Neural progenitor cell (in vitro differentiated cells): ENCODE measurements at places on chromosomes 1 and 21. TPM values are rescaled to one million over a fixed set of nuclear protein-coding genes. Genes with fewer than 3 reads are reported as not detected.
A peak's percentile ranks its signal among the peaks of the same experiment; 100 is the strongest.

Gene NEXN
- total RNA-seq = 2.0 and 2.4 TPM in 2 replicates

Gene RCSD1
- total RNA-seq = 0.06 TPM in 2 replicates

Gene DMBX1
- total RNA-seq = 0.06 and 0.56 TPM in 2 replicates

Gene DMRTA2
- total RNA-seq = 0.46 TPM in 1 of 2 replicates, not detected in the other

Gene ITLN2
- total RNA-seq = not detected in 2 replicates

Gene KRTAP13-2
- total RNA-seq = not detected in 2 replicates

GRCh38 chr1:224411766-224412165 is 22.8 kb downstream of the WDR26 start:
- no peaks in the 10 kb centered on the region for H3K27me3 ChIP-seq
- peaks cover 24% of the 10 kb centered on the region for H3K36me3 ChIP-seq
- H3K4me1 ChIP-seq = peaks cover 5% of the 10 kb centered on the region

- no peak overlapping the region for H3K4me3 ChIP-seq
- peaks cover 9% of the 10 kb centered on the region for H3K4me1 ChIP-seq
- no peak overlapping the region for H3K27ac ChIP-seq
Measured at GRCh38 chr21:38954588-38955004, 148.9 kb downstream of the ETS2 start.

DNA sequence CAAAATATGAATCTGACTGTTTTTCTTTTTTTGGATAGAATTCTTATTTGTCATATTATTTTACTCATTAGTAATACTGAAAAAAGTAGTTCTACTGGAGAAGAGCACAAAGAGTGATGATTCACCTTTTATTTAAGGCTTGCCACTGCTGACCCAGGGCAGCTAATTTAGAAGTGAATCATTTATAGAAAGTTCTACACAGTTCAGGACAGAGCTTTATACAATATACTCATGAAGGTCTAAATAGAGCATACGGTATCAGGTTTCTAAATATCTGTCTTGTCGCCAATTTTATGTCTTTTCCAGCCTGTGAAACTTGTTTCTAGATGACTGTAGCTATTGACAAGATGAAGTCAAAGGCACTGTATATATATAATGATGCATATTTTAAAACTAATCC is 25.0 kb downstream of the GIPC2 start:
- no peaks in the 10 kb centered on the region for H3K27me3 ChIP-seq
- DNase-seq = no peak
- H3K4me1 ChIP-seq = no peaks in the 10 kb centered on the region
- no peak overlapping the region for H3K4me3 ChIP-seq
- H3K27ac ChIP-seq = no peak overlapping the region

- H3K27me3 ChIP-seq = no peaks in the 10 kb centered on the region
- H3K27ac ChIP-seq = peak overlapping the region; percentile 16
- no peak overlapping the region for H3K4me3 ChIP-seq
- peaks cover 54% of the 10 kb centered on the region for H3K4me1 ChIP-seq
- DNase-seq = no peak
- peaks cover 3% of the 10 kb centered on the region for H3K36me3 ChIP-seq
Measured at GRCh38 chr1:225626698-225627097, 26.2 kb downstream of the ENAH start.

DNA sequence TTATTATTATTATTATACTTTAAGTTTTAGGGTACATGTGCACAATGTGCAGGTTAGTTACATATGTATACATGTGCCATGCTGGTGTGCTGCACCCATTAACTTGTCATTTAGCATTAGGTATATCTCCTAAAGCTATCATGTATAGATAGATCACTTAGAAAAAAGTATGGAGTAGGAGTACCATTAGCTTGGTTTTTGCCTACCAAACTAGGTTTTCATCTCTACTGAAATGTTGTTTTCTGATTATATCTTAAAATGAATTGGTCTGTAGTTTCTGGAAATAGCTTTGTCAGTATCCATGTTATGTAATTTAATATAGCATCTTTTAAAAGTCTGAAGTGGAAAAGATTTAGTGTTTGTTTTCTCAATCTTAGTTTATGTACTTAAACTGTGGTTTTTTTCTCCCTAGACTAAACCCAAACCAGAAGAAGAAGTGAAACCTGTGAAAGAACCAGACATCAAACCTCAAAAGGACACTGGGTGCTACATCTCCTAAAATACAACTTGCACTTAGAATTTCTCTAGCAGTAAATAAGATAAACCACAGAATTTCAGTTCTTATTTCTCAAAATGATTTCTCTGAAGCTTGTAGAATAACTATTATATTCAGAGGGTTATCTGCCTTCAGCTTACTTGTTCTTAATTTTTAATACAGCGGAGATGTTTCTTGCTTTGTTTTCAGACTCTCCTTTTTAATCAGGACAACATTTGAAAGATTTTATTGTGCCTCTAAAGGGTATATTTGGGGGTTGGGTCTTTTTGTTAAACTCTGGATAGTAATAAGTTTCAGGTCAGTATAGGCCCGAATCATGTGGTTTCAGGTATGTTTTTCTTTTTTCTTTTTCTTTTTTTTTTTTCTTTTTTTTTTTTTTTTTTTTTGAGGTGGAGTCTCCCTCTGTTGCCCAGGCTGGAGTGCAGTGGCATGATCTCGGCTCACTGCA is 4.5 kb upstream of the FAM177B start:
- no peak for DNase-seq
- no peaks in the 10 kb centered on the region for H3K27me3 ChIP-seq
- no peak overlapping the region for H3K27ac ChIP-seq
- H3K4me3 ChIP-seq = no peak overlapping the region

GRCh38 chr1:231494439-231495110 is 33.9 kb upstream of the TSNAX start:
- no peak for DNase-seq
- H3K4me3 ChIP-seq = no peak overlapping the region
- H3K36me3 ChIP-seq = no peaks in the 10 kb centered on the region

DNA sequence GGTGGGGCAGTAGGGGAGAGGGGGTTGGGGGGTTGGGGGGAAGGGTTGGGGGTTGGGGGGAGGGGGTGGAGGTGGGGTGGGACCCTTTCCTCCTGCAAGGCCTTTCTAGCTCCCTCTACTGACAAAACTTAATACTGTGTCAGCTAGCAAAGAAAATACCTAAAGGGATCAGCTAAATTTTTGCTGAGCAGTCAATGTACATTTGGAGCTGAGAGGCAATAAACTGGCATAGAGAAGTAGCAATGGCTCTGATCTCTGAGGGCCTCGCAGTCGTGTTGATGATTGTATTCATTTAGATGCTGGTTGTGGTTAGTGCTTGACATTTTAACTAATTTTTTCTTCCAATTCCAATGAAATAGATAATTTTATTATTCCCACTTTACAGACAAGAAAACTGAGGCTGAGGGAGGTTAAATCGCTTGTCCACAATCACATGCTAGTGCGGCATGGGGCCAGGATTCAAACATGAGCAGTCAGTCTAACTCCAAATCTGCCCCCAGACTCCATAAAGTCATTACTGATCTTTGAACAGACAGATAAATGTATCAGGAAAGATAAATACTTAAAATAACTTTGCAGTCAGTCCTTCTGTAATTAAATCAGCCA is 357.1 kb downstream of the DISC1 start:
- H3K36me3 ChIP-seq = no peaks in the 10 kb centered on the region
- no peaks in the 10 kb centered on the region for H3K27me3 ChIP-seq
- no peak overlapping the region for H3K27ac ChIP-seq
- H3K4me1 ChIP-seq = peaks cover 13% of the 10 kb centered on the region

DNA sequence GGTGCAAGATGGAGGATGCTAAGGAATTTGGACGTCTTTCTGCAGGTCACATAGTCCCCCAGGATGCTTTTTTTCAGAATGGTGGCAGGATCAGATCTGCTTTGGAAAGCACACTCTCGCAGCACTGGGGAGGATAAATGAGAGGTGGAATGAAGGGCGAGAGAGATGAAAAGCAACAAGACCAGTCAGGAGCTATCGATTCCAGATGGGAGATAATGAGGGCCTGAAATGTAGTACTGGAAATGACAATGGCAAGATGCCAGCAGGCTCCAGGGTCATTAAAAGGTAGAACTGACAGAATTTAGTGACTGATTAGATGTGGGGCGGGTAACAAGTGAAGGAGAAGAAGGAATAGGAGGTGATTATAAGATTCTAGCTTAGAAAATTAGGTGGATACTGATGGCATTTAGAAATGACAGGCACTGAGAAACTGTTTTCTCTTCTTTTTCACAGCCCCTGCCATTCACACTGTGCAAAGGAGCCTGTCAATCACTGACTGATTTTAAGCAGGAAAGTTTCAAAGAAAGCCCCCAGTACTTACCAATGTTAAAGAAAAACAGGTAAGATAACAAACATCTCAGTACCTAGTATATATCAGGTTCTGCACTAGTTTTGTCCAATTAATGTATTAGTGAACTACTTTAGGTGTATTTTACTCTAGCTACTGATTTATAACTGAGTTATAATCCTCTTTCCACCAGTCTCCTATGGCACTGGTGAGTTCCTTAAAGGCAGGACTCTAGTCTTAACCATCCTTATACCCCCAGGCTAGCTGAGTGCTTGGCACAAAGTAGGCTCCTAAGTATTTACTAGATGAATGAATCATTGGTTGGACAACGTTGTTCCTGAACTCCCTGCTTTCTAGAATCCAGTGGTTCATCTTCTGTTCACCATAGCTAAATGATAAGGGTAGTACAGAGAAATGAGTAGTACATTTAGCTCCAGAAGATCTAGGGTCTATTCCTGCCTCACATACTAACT is 9.2 kb downstream of the PIGM start:
- H3K4me3 ChIP-seq = no peak overlapping the region
- H3K27ac ChIP-seq = no peak overlapping the region
- H3K27me3 ChIP-seq = no peaks in the 10 kb centered on the region
- no peaks in the 10 kb centered on the region for H3K36me3 ChIP-seq

- H3K4me1 ChIP-seq = peaks cover 6% of the 10 kb centered on the region
- H3K36me3 ChIP-seq = no peaks in the 10 kb centered on the region
Measured at GRCh38 chr1:58818075-58818474, 34.2 kb upstream of the JUN start.

DNA sequence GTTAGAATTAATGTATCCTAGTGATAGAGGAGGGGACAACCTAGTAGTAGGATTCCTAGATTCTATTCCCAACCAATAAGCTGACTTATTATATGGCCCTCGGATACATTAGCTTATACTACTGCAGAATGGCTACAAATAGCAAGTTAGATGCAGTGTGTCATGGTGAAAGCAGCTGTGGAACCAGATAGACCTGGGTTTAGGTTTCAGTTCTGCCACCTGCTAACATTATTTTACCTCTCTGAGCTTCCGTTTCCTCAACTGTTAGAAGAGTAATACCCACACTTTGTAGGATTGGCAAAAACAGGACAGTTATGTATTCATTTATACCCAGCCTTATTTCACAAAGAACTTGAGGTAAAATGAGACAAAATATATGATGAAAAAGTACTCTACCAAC is 21.6 kb upstream of the MAGOH start:
- H3K36me3 ChIP-seq = no peaks in the 10 kb centered on the region
- no peak for DNase-seq
- no peak overlapping the region for H3K27ac ChIP-seq
- H3K4me1 ChIP-seq = no peaks in the 10 kb centered on the region
- no peaks in the 10 kb centered on the region for H3K27me3 ChIP-seq

DNA sequence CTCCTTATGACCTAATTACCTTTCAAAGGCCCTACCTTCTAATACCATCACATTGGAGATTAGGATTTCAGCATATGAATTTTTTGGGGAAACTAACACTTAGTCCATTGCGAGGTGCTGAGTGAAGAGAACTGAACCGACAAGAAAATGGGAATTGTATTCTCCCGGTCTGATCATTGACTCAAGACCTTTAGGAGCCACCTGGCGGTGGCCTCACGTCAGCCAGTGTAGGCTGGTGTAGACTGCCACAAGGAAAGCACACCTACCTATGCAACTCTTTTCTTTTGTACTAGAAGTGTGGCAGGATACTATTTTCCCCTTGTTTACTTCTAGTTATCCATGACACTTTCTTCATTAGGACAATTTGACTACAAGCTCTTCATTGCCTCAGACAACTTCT is 333.5 kb upstream of the B3GALT2 start:
- no peaks in the 10 kb centered on the region for H3K27me3 ChIP-seq
- peak; percentile 9 for DNase-seq
- H3K27ac ChIP-seq = no peak overlapping the region
- H3K4me3 ChIP-seq = no peak overlapping the region
- no peaks in the 10 kb centered on the region for H3K36me3 ChIP-seq

DNA sequence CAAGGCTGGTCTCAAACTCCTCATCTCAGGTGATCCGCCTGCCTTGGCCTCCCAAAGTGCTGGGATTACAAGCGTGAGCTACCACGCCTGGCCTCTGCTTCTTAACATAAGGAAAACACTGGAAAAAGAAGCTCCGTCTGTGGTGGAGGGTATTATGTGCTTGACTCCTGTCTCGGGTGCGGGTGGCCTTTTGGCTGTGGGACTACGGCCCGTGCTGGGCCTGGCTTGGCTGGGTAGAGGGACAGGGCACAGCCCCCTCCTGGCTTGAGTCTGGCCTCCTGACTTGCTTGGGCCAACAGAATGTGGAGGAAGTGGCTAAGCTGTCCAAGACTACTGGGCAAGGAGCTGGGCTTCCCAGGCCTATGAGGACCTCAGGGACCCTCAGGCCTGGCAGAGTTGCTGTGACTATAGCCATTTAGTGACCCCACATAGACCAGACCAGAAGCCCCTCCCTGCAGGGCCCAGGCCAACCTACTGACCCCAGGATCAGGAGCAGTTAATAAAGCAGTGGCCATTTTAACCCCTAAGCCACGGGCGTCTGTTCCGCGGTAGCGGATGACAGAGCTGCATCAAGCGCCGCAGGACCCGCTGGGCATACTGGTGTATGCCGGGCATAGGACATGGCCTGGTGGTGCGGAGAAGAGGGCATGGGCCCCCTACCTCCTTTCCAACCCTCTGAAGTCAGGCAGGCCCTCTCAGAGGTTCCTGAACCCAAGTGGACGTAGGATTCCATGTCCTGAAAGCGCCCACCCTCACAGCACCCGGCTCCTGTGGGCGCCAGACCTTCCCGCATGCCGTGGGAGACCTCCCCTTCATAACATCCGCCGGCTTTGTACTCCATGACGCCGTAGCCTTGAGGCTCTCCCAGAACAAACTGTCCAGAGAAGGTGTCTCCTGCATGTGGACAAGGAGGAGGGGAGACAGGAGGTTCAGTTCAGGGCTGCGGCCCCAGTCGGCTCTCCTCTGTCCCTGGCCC is 4.4 kb downstream of the MORN1 start:
- H3K36me3 ChIP-seq = no peaks in the 10 kb centered on the region
- no peak overlapping the region for H3K27ac ChIP-seq
- H3K4me3 ChIP-seq = no peak overlapping the region
- no peaks in the 10 kb centered on the region for H3K27me3 ChIP-seq
- H3K4me1 ChIP-seq = peaks cover 3% of the 10 kb centered on the region
- no peak for DNase-seq

DNA sequence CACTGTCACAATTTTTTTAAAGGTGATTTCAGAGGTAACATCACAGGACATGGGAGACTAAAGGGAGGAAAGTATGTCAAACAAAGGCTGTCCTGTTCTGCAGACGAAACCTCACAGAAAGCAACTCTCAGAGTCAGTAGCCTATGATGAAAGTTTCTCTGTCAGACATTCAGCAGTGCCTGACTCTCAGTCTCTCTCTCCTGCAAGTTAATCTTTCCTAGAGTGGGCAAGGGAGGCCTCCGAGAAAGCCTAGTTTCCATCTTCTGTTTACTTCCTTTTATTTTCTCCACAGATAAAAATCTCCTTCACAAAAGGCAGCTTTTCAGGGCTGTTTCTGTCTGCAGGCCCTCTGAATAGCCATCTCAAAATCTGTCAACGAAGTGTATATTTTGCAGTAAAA is 24.9 kb upstream of the FMO2 start:
- no peaks in the 10 kb centered on the region for H3K27me3 ChIP-seq
- H3K36me3 ChIP-seq = no peaks in the 10 kb centered on the region
- peaks cover 9% of the 10 kb centered on the region for H3K4me1 ChIP-seq
- no peak for DNase-seq
- no peak overlapping the region for H3K4me3 ChIP-seq
- H3K27ac ChIP-seq = peak overlapping the region; percentile 34
